Mucosa of descending colon (tissue), 3 donors: ENCODE measurements at places on chromosomes 3 and 15.

DNA sequence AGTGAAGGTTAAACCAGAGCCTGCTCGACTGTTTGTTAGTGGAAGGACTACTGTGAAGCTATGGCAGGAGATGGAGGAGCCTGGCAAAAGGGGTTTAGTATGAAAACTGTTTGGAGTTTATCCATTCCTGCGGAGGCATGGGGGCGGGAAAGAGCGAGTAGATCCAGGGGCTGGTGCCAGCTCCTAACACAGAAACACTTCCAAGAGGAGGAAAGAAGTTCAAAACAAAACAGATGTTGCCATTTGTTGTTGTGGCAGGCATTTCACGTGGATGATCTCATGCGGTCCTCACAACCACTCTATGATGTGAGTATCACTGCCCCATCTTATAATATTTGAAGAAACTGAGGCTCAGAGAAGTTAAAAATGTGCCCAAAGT, 30.7 kb upstream of the KY start:
- DNase-seq: no peak

- no peak for DNase-seq
Measured at GRCh38 chr15:101244889-101245668, 6.8 kb downstream of the CHSY1 start.

DNA sequence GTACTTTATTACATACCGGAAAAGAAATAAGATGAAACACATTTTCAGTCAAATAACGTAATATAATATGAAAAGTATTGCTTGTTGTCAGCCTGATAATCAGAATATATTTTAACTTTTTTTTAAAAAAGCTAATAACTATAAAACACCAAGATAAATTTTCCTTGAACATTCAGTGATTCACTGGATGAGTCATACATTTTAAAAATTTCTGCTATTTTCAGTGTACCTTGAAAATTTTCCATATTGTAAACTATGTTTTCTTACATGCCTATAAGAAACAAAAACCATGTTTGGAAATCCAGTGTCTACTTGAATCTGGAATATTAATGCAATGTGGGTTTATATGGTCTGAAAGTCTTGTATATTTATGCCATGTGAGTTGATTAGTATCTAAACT, 36.3 kb upstream of the MEIS2 start:
- DNase-seq: no peak

DNA sequence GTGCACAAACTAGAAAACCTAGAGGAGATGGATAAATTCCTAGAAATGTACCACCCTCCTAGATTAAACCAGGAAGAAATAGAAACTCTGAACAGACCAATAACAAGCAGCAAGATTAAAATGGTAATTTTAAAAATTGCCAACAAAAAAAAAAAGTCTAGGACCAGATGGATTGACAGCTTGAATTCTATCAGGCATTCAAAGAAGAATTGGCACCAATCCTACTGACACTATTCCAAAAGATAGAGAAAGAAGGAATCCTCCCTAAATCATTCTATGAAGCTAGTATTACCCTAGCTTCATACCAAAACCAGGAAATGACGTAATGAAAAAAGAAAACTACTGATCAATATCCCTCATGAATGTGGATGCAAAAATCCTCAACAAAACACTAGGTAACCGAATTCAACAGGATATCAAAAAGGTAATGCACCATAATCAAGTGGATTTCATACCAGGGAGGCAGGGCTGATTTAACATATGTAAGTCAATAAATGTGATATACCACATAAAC, 10.1 kb upstream of the CCR1 start:
- DNase-seq: no peak

- no peak for DNase-seq
Measured at GRCh38 chr3:141811348-141811747, 48.1 kb downstream of the GRK7 start.

DNA sequence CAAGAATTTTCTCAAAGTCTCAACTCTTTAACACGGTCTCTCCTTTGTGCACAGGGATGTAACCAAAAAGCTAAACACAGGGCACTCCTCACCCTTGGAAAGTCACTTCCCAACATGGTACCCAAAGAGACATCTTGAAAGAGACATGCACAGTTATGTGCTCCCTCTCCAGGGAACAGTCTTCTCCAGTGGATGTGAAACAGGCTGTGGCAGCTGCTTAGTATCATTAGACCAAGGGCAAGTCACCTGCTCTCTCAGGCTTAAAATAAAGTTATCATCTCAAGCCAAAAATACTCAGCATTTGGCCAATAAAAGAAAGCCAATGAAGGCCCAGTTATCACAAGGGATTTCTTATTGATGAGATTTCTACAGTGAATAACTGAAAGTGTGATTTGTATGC, 128.3 kb downstream of the WDR76 start:
- no peak for DNase-seq

DNA sequence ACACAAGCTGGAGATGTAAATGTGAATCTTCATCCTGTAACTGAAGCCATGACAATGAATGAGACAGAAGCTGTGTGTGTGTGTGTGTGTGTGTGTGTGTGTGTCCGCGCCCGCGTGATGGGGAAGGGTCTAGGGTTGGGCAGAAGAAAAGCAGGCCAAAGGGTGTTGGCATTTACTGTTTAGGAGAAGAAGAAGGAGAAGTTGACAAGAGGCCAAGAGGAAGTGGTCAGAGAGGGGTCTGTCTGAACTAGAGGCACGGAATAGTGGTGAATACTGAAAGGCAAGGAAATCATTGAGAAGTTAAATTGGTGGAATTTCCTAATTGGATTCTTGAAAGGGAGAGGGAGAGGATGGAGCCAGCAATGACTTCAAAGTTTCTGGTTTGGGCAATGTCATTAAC, 5.6 kb upstream of the NCEH1 start:
- no peak for DNase-seq

- no peak for DNase-seq
Measured at GRCh38 chr3:57627976-57628375, 30.8 kb upstream of the ARF4 start.
